ENCODE measurements at places on chromosomes 3 and 15. TPM values are rescaled to one million over a fixed set of nuclear protein-coding genes. Genes with fewer than 3 reads are reported as not detected.
A peak's percentile ranks its signal among the peaks of the same experiment; 100 is the strongest.

The CLRN1 gene
- total RNA-seq, result not detected

The HTR3E gene
- not detected for total RNA-seq

The KIF15 gene
- 25.8 TPM for total RNA-seq

The SLC4A7 gene
- total RNA-seq, result 31.7 TPM

The ACOX2 gene
- total RNA-seq, result 2.8 TPM

The FBXO40 gene
- total RNA-seq, result not detected

The VIPR1 gene
- 23.9 TPM for total RNA-seq

The UNC13C gene
- not detected for total RNA-seq

The SEMA3F gene
- total RNA-seq, result 34.0 TPM

The GAP43 gene
- not detected for total RNA-seq

The LRRC3B gene
- not detected for total RNA-seq

The SLC35G2 gene
- total RNA-seq, result 5.0 TPM

DNA sequence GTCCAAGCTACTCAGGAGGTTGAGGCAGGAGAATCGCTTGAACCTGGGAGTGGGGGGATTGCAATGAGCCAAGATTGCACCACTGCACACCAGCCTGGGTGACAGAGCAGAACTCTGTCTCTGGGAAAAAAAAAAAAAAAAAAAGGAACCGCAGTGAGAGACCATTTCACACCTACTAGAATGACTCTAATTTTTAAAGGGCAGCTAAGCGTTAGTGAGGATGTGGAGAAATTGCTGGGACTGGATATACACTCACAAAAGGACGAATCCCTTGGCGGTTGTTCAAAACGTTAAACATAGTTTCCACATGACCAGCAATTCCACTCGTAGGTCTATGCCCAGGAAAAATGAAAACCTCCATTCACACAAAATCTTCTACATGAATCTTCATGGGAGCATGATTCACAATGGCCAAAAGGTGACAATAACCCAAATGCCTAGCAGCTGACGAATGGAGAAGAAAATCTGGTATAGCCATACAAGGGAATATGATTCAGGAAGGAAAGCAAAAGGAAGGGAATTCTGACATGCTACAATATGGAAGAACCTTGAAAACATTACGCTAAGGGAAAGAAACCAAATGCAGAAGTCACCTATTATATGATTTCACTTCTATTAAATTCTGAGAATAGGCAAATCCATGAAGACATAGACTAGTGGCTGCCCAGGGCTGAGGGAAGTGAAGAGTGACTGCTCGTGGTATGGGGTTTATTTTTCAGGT lies 127.0 kb downstream of the CHSY1 start:
- H3K4me3 ChIP-seq, result no peak overlapping the region
- no peaks in the 10 kb centered on the region for H3K36me3 ChIP-seq
- H3K27ac ChIP-seq, result no peak overlapping the region
- no peaks in the 10 kb centered on the region for H3K4me1 ChIP-seq
- no peaks in the 10 kb centered on the region for H3K27me3 ChIP-seq

GRCh38 chr3:16357186-16358121 lies 92.4 kb downstream of the OXNAD1 start:
- H3K4me1 ChIP-seq, result no peaks in the 10 kb centered on the region
- no peak overlapping the region for H3K4me3 ChIP-seq
- no peaks in the 10 kb centered on the region for H3K36me3 ChIP-seq
- no peaks in the 10 kb centered on the region for H3K27me3 ChIP-seq
- no peak overlapping the region for H3K27ac ChIP-seq

DNA sequence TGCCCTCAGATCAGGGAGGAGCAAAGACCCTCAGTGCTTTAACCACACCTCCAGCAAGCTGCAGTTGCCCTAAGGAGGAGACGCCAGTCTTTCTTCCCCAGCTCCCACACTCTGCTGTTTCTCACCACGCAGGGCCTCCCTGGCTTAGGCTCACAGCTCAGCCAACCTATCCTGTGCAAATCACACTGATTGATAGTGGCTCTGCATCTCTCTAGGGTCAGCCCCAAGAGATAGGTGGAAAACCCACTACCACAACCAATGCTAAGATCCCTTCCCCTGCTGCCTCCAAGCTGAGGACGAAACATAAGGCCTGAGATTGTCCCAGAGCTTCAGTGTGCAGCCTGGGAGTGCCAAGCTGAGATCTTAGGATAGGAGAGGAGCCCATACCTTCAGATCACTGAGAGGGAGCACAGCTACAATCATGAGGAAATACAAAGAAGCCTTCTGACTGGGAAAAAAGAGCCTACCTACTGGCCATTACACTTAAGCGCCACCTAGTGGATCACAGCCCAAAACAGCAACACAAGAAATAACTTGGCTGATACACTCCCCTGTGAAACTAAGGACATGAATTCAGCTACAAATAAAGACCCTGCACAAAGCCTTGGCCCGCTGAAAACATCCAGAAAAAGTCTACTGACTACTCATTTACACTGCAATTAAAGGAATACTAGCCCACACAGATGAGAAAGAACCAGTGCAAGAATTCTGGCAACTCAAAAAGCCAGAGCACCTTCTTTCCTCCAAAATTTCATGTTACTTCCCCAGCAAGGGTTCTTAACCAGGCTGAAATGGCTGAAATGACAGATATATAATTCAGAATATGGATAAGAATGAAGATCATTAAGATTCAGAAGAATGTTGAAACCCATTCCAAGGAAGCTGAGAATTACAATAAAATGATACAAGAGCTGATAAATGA lies 271.5 kb upstream of the DCBLD2 start:
- peak; percentile 59 for DNase-seq
- H3K4me1 ChIP-seq, result no peaks in the 10 kb centered on the region
- no peaks in the 10 kb centered on the region for H3K36me3 ChIP-seq
- H3K27ac ChIP-seq, result no peak overlapping the region
- H3K27me3 ChIP-seq, result no peaks in the 10 kb centered on the region

- peak overlapping the region; percentile 13 for H3K27ac ChIP-seq
- no peak overlapping the region for H3K4me3 ChIP-seq
- peaks cover 16% of the 10 kb centered on the region for H3K4me1 ChIP-seq
- peak; percentile 4 for DNase-seq
Observed at GRCh38 chr3:188546835-188547670, 393.1 kb downstream of the LPP start.

DNA sequence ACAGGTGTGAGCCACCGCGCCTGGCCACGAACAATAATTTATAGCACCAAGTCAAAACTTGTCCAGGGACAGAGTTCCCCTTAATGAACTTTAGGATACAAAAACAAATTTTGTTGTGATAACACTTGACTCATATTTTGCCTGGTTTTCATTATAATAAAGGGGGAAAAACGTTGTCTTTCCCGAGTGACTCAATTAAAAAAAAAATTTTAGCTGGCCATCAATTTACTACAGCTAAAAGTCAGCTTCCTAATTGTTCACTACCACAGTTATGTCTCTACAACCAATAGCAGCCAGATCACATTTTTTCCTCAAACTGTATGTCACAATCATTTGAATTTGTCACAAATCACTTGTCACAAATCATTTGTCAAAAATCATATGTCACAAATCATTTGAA lies 116.0 kb downstream of the P3H2 start:
- no peaks in the 10 kb centered on the region for H3K27me3 ChIP-seq
- no peak overlapping the region for H3K4me3 ChIP-seq

- H3K27me3 ChIP-seq, result no peaks in the 10 kb centered on the region
- no peak overlapping the region for H3K4me3 ChIP-seq
- H3K27ac ChIP-seq, result no peak overlapping the region
- no peaks in the 10 kb centered on the region for H3K36me3 ChIP-seq
- DNase-seq, result no peak
- no peaks in the 10 kb centered on the region for H3K4me1 ChIP-seq
Observed at GRCh38 chr3:72872183-72872582, 15.7 kb upstream of the GXYLT2 start.

DNA sequence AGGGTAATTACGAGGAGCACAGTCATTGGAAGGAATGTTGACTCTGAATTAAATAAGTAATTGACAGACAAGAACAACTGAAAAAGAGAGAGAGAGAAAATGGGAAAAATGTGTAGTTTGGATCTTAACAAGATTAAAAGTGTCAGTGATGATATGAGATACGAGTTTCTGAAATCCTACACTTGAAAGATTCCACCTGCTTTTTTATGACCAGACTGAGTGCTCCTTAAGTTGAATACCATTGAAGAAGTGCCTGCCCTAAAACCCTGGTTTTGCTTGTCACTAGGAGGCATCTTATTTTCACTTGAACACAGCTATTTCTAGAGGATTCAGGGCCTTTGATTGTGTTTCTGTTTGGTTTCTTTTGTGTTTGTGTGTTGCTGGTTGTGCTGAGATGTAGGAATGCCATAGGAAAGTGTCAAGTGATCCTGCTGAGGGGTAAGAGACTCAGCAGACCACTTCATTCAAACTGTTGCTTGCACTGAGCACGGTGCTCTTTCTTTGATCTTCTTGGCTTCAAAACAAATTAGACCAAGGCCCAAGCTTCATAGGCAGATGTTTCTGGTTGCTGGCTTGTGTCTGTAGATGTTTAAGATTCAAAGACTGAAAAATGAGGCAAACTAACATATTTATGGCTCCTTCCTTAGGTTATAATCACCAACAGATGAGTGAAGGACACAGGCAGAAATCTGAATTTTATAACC lies 17.2 kb upstream of the ABHD10 start:
- peaks cover 21% of the 10 kb centered on the region for H3K4me1 ChIP-seq
- no peaks in the 10 kb centered on the region for H3K27me3 ChIP-seq
- H3K36me3 ChIP-seq, result peaks cover 63% of the 10 kb centered on the region
- H3K27ac ChIP-seq, result peak overlapping the region; percentile 77

DNA sequence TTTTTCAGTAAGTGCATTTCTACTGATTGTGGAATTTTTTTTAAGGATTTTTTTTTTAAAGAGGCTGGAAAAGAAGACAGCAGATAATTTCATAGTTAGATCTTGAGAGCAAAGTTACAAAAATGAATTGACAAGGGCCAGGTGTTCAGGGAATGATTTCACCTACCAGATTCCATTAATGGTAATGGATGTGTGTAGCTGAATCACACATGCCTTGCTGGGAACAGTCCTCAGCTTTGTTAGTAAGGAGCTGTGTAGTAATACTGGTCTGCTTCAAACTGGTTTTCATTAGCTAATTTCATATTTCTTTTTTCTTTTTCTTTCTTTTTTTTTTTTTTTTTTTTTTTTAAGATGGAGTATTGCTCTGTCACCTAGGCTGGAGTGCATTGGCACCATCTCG lies 16.0 kb downstream of the NR1D2 start:
- H3K27ac ChIP-seq, result no peak overlapping the region
- peaks cover 49% of the 10 kb centered on the region for H3K4me1 ChIP-seq
- no peaks in the 10 kb centered on the region for H3K27me3 ChIP-seq
- no peak for DNase-seq
- H3K4me3 ChIP-seq, result no peak overlapping the region
- peaks cover 57% of the 10 kb centered on the region for H3K36me3 ChIP-seq

- no peak overlapping the region for H3K27ac ChIP-seq
- H3K4me3 ChIP-seq, result no peak overlapping the region
- no peaks in the 10 kb centered on the region for H3K27me3 ChIP-seq
- no peaks in the 10 kb centered on the region for H3K4me1 ChIP-seq
- no peaks in the 10 kb centered on the region for H3K36me3 ChIP-seq
Observed at GRCh38 chr3:46454606-46455005, 10.1 kb downstream of the LTF start.

DNA sequence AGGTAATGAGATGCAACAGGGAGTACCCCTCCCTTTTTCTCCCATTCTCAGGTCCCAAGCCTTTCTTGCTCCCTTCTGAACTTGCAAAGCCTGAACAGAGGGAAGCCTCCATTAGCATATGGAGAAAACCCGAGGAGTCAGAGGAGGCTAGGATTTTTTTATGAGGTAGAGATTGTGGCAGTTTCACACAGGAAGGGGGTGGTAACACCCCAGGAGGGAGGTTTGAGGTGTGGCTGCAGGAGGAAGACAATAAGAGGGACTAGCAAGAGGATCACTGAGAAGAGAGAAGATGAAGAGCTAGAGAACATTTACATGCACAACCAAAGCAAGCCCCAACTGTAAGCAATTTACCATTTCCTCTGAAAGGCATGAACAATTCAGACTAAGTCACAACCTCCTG lies 322.7 kb downstream of the SV2B start:
- H3K27me3 ChIP-seq, result no peaks in the 10 kb centered on the region
- no peak for DNase-seq
- no peaks in the 10 kb centered on the region for H3K36me3 ChIP-seq
- H3K27ac ChIP-seq, result no peak overlapping the region
- no peaks in the 10 kb centered on the region for H3K4me1 ChIP-seq

- DNase-seq, result no peak
- no peaks in the 10 kb centered on the region for H3K27me3 ChIP-seq
- no peaks in the 10 kb centered on the region for H3K36me3 ChIP-seq
- H3K27ac ChIP-seq, result no peak overlapping the region
Observed at GRCh38 chr15:34976743-34977142, 7.2 kb upstream of the AQR start.

DNA sequence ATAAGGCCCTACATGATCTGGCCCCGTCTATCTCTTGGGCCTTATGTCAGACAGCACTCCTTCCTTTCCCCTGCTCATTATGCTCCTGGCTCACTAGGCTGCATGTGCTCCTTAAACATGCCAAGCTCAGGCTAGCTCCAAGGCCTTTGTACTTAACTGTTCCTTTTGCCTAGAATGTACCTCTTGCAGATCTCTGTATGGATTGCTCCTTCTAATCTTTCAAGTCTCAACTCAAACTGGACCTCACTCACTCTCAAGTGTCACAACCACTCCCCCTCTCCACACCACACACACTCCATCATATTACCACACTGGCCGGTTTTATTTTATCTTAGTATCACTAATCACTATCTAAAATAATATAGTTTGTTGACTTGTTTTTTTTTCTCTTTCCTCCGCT lies 36.4 kb downstream of the ZMAT3 start:
- H3K27ac ChIP-seq, result no peak overlapping the region
- H3K4me3 ChIP-seq, result no peak overlapping the region
- no peaks in the 10 kb centered on the region for H3K4me1 ChIP-seq
